ENCODE measurements at places on chromosomes 2 and 18.

GRCh38 chr18:805755-806110, 6.3 kb downstream of the YES1 start:
- DNase-seq, result no peak

DNA sequence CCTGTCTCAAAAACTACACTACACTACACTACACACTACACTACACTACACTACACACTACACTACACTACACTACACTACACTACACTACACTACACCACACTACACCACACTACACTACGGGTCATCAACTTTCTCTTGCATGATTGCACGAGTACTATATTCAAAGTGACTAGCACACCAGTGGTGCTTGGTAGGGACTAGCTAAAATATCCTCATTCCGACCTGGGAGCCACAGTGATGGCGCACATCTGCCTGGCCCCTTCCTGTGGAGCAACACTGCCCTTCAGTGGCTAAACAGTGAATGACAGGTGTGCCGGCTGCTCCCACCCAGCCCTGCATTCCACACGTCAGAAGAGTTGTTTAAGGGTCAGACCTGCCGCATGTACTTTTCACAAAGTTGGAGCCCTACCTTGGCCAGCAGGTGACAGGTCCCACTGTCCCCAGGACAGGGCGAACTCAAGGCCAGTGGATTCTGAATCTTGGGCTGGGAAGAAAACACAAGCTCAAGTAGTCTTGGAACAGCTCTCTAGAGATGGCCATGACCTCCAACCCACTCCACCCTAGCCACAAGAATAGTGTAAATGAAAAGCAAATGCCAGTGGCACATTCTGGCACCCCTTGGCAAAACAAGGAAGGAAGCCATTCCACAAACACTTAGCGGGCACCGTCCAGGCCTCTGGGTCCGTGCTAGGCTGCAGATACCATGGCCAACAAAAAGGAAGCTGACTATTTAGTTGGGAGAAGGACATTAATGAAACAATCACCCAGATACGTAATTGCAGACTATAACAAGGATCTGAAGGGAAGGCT, 79.7 kb upstream of the MSH2 start:
- peak; percentile 56 for DNase-seq

- no peak for DNase-seq
Measured at GRCh38 chr18:48828194-48828545, 122.6 kb downstream of the SMAD7 start.

- DNase-seq, result no peak
Measured at GRCh38 chr2:65781756-65782155, 349.4 kb upstream of the SPRED2 start.

- DNase-seq, result no peak
Measured at GRCh38 chr2:235406430-235406829, 87.4 kb upstream of the AGAP1 start.

Measured in HuH-7.5 (cell line).